ENCODE measurements at places on chromosomes 1 and 21.
A peak's percentile ranks its signal among the peaks of the same experiment; 100 is the strongest.

- no peak for DNase-seq
Measured at GRCh38 chr1:172308577-172308976, 111.9 kb upstream of the C1orf105 start.

- DNase-seq, result peak; percentile 11
Measured at GRCh38 chr1:83931658-83932253, 67.2 kb downstream of the TTLL7 start.

DNA sequence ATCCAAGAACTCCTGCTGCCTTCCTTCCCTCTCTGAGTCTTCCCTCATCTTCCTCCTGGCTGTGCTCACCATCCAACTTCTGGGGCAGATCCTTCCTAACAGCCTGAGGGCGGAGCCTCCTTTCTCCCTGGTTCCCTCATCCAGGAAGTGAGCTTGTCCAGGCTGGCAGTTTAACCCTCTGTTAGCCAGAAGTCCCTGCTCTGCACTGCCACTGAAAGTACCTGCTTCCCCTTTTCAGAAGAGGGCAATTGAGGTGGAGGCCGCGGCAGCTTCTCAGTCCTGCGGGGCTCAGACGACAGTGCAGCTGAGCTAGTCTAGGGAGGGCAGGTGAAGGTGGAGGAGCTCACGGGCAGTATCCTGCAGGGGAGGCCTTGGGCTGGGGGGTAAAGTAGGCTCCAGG lies 149.1 kb downstream of the FCRL5 start:
- no peak for DNase-seq

DNA sequence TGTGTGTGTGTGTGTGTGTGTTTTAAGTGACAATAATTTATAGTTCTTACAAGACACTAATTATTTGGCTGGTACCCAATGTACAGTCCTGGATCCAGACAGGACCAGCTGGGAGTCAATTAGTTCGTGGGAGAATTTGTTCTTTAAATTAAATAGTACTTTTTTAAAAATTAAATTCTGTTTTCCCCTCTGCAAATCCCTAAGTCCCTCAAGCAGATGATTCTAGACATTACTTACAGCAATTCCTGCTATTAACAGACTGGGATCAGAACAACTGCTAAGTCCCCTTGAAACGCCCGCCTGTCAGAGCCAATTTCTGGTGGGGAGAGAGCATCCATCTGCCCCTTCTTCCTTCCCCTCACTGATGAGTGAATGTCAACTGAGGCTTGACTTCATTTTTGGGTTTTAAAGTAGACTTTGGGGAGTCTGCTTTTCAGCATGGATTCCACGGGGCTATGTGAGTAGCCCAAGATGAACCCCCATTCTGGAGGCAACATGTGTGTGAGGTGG lies 83.9 kb downstream of the SMYD2 start:
- no peak for DNase-seq

GRCh38 chr1:77956464-77956863 lies 22.4 kb downstream of the FUBP1 start:
- DNase-seq, result no peak

DNA sequence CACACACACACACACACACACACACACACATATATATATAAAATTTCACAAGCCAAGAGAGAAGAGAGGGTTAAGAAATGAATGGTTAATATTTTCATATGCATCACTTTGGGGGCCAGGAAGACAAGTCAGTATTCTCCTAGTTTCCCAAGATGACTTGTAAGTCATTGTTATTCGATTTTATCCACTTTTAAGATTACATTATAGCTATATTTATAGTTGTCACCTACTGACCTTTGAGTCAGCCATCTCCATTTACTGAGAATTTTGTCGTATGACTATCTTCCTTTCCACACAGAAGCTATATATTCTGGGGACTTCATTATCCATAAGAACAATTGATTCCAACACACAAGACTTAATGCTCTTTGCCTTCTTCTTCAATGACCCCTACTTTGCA lies 8.9 kb downstream of the LYST start:
- no peak for DNase-seq

DNA sequence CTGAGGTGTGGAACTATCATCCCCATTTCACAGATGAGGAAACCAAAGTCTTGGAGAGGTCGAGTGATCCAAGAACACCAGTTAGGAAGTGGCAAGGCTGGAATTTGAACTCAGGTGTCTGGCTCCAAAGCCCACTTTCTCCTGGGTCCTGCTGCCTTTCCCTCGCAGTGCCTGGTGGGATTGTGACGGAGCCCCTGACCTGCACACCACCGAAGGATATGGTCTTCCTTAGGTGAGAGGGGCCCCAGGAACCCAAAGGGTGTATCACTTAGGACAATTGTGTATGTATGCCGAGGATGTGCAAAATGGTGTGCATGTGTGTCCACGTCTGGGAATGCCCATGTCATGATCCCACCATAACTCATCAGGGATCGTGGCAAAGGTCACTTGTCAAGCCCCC lies 392.7 kb downstream of the MATN1 start:
- DNase-seq, result no peak

Measured in activated CD4-positive, alpha-beta T cell treated with anti-CD3 and anti-CD28 coated beads for 36 hours (primary cell).